ENCODE measurements at places on chromosomes 2 and 18.

GRCh38 chr2:74573747-74574562, 19.4 kb downstream of the DOK1 start:
- no peak for DNase-seq

DNA sequence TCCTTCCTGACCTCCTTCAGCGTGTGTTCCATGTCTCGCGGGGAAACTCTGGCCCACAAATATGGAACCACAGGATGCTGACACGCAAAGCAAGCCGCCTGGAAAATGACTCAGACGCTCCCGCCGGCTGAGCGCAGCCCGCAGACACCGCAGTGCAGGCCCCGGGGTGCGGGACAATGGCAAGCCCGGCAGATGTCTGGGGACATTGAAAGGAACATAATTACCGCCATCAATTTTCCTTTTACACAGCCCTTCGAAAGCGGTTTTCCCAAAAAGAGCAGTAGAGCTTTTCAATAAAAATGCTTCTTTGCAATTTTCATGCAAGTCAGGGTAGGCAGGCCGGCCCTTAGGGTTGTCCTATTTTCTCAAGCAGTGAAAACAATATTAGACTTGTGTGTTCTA, 159.2 kb upstream of the SH3BP4 start:
- no peak for DNase-seq

DNA sequence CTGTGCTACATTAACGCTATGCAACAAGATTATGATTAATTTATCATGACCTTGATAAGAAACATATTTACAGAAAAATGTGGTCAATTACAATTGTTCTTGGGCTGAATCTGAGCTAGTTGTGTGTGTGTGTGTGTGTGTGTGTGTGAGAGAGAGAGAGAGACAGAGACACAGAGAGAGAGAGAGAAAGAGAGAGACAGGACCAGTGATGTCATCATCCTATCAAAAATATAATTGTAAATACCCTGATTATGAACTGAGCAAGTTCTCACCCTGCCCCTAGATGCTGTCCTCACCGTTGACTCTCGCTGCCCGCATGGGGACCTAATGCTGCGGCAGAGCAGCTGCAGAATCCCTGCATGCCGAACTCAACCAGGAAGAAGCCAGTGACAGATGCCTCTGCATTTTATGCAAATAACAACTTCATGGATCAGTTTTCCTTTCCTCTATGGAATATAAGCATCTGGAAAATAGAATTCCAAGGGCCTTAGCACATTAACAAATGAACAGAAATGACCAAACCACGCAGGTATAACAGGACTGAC, 512.5 kb downstream of the PLCL1 start:
- no peak for DNase-seq

DNA sequence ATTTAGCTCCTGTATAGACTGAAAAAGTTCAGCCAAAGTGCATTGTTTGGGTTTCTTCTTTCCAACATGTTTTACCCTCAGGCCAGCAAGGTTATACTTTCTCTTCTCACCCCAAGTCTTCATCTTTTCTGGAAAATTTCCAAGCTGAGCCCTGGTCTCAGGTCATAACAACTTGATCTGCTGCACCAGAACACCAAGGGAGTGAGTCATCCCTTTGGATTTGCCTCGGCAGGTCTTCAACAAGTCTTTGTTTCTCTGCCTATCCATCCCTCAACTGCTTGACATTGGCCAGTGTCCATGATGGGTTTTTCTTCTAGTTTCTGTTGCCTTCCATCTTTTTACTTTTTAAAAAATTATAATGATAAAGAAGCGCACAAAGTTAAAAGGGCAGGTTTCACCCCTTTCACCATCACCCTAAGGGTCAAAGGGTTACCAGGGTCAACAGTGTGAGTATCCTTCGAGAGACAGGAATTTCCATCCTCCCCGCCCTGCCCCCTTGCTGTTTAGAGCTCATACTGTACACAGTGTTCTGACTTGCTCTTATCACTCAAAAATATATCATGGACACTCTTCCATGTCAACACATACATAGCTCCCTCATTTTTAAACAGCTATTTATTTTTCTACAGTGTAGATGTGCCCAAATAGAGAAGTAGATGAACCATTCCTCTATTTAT, 5.7 kb upstream of the SPATS2L start:
- DNase-seq = no peak

GRCh38 chr2:228118940-228119339, 62.5 kb downstream of the SPHKAP start:
- no peak for DNase-seq

DNA sequence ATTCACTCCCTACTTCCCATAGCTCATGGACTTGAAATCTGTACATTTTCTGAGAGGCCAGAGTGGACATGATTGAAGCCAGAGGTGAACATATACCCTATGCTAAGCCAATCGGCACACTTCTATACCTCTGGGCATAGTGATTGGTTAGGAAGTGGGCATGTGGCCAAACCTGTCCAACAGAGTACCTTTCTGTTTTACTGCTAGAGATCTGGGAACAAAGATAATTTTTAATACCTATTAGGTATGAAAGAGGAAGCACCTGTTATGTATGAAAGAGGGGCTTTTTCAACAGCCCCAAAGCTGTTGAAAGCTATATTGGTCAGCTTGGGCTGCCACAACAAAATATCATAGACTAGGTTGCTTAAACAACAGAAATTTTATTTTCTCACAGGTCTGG, 27.7 kb downstream of the METTL8 start:
- DNase-seq = no peak

DNA sequence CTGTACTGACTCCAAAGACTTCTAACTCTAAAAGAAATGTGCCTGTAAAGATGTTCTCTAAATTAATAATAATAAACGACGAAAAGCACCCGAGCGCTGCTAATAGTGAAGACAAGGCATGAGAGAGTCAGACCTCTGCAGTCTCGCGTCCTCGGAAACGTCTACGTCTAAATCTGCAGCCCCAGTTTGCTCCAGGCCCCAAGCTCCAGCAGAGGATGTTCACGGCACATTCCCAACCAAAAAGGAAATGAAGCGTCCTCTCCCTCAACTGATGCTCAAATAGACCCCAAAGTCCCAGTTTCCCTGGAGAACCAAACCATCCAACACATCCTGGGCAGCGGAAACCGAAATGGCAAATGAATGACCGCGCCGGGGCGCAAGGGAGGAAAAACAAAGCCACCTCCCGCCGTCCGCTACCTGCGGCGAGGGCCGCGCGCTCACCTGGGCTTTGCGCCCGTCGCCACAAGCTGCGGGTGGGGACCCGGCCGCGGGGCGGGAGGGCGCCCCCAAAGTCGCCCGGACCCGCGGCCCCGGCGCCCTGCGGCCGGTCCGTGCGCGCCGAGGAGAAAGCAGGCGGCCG, 47.1 kb upstream of the CCDC150 start:
- DNase-seq = peak; percentile 75

- no peak for DNase-seq
These were observed 43.8 kb upstream of the FN1 start for GRCh38 chr2:215479536-215480240.

GRCh38 chr2:111668274-111668616, 215.7 kb downstream of the ANAPC1 start:
- DNase-seq = no peak

DNA sequence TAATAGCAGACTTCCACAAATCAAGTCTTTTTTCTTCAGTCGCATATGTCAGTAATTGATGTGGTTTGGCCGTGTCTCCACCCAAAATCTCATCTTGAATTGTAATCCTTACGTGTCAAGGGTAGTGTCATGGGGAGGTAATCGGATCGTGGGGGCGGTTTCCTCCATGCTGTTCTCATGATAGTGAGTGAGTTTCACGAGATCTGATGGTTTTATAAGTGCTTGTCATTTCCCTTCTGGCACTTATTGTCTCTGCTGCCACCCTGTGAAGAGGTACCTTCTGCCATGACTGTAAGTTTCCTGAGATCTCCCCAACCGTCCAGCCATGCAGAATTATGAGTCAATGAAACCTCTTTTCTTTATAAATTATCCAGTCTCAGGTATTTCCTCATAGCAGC, 478.8 kb downstream of the PTPRM start:
- DNase-seq = no peak

DNA sequence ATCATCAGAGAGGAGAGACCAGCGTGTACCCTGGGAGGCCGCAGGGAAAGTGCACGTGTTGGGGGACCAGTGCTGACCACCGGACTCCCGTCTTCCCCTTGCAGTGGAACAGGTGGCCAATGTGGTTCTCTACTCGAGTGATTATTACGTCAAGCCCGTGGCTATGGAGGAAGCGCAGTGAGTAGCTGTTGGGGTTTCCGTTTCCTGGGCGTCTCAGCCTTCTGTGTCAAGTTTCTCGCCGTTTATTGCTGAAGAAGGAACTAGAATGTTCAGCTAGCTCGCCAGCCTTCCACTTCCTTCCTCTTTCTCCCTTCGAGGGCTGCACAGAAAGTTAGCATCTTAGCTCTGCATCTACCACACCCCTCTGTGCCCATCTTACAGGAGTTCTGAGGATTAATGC, 22.8 kb upstream of the DGKD start:
- no peak for DNase-seq

GRCh38 chr2:159735648-159736047, 23.3 kb downstream of the MARCHF7 start:
- DNase-seq = no peak

GRCh38 chr18:24942144-24942543, 409.8 kb downstream of the ZNF521 start:
- DNase-seq = no peak

DNA sequence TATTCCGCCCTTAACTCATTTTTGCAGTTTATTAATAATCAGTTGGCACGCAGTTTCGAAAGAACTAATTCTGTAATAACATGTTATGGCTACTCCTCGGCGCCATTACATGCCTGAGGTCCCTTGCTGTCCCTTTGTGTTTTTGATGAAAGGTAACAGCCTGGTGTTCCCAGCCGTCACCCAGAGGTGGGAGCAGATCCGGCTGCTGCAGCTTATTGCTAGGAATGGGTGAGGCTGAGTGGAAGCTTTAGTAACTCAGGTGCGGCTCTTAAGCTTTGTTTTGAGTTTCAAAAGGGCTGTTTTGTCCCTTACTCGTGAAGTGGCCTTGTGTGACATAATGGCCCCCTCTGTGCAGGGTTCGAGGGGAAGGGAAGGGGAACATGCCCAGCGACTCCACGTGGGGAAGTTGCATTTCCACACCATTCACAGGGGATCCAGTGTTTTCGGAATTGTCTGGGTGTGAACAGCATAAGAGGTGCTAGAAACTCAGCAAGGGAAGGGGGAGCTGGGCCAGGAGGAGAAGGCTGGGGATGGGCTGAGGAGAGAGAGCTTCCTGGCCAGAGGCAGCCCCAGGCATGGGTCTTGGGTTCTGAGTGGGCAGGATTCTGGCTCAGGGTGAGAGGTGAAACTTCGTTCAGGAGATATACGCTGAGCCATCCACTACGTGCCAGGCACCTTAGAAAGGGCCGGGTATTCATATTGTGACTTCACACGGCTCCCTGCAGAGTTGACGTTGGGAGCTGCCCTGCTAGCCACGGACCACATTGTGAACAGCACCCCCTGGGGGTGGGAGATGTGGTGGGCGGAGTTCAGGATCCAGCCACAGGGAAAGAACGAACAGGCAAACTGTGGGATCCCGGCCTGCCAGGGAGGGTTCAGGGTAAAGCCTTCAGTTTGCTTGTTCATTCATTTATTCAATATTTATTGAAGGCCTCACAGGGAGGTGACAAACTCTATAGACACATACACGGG, 84.4 kb downstream of the TGOLN2 start:
- peak; percentile 58 for DNase-seq

DNA sequence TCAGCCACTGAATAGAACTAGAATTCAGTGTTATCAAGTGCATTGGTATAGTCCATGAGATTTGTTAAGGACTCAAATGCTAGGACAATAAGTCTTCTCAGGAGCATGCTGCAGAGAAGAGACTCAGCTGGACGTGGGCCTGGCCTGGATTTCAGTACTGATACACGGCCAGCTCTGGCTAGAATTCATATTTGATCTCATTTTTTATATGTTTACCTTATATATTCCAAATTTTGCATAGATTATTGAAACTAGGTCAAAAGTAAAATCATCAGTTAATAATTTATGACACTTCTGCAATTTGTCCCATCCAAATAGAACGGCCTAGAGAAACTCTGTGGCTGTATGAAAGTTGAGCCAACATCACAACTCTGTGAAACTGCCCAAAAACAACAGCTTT, 262.0 kb downstream of the DLGAP1 start:
- DNase-seq = no peak

DNA sequence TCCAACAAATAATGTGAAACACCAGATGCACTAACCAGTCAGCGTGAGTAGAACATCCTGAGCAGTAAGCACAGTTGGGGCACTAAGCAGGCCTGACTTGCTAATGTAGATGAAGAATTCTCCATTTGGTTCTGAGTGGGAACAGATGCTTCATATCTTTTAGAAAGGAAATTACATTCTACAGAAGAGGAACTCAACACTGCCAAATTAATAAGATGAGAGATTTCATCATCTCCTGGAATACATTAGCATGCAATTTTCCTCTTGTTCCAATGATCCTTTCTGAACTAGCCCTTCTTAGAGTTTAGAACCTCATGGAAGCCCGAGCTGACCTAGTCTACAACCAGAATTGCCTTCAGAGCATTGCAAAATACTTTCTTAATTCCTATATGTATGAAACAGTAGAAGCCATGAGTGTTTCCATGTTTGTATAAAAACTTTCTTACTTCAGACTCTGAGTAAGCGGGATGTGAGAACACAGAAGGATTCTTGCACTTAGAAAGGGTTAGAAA, 34.8 kb downstream of the COL5A2 start:
- no peak for DNase-seq

- DNase-seq = no peak
These were observed 52.3 kb upstream of the COL5A2 start for GRCh38 chr2:189231719-189232323.

- DNase-seq = no peak
These were observed 33.6 kb downstream of the PLCL1 start for GRCh38 chr2:197838036-197838435.

GRCh38 chr2:8984855-8985254, 18.6 kb downstream of the MBOAT2 start:
- no peak for DNase-seq

- no peak for DNase-seq
These were observed 250.3 kb downstream of the ERBB4 start for GRCh38 chr2:212288308-212288707.

GRCh38 chr2:75094405-75094804, 104.9 kb downstream of the TACR1 start:
- DNase-seq = no peak

DNA sequence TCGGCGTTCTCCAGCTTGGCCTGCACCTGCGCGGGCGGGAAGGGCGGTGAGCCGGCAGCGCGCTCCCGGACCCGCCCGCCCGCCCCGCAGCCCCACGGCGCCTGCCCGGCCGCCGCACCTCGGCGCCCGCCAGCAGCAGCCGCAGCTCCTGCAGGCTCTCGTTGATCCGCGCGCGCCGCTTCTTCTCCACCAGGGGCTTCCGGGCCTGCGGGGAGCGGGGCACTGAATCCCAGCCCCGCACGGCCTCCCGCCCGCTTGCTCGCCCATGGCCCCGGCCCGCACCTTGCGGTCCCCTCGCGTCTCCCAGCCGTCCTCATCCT, 335 bp downstream of the HES6 start:
- DNase-seq = no peak

DNA sequence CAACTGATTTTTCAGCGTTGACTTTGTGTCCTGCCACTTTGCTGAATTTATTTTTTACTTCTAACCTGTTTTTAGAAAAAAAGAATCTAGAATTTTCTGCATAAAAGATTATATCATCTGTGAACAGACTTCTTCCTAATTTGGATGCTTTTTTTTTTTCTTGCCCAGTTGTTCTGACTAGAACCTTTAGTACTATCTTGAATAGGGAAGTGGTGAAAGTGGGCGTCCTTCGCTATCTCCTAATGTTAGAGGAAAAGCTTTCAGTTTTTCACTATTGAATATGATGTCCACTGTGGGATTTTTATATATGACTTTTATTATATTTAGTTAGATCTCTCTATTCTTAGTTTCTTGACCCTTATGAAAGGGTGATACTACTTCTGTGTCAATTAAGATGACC, 25.7 kb upstream of the KCNJ13 start:
- no peak for DNase-seq
